A375 (cell line): ENCODE measurements at places on chromosomes 1 and 21. TPM values are rescaled to one million over a fixed set of nuclear protein-coding genes. Genes with fewer than 3 reads are reported as not detected.

The TRIM67 gene
- under 0.01 TPM in 1 of 2 replicates, not detected in the other for total RNA-seq

The CDC42SE1 gene
- 79.9 and 87.9 TPM in 2 replicates for total RNA-seq

The HES3 gene
- total RNA-seq, result not detected in 2 replicates

The CLCNKA gene
- not detected in 2 replicates for total RNA-seq

The TNFRSF9 gene
- total RNA-seq, result 0.04 and 0.29 TPM in 2 replicates

The RCSD1 gene
- not detected in 2 replicates for total RNA-seq

The GPR52 gene
- total RNA-seq, result 2.3 TPM in 1 of 2 replicates, not detected in the other

The ADAM30 gene
- total RNA-seq, result not detected in 2 replicates

The FCRL1 gene
- not detected in 2 replicates for total RNA-seq

The FMOD gene
- not detected in 2 replicates for total RNA-seq

The PLEKHA6 gene
- 0.53 and 4.7 TPM in 2 replicates for total RNA-seq

The CHI3L1 gene
- not detected in 2 replicates for total RNA-seq

The OR2L2 gene
- total RNA-seq, result 0.04 and 0.29 TPM in 2 replicates

The TNFRSF18 gene
- total RNA-seq, result not detected in 2 replicates

The CLCA4 gene
- total RNA-seq, result not detected in 2 replicates

The BRDT gene
- not detected in 2 replicates for total RNA-seq

The GSTM1 gene
- total RNA-seq, result 10.0 and 19.7 TPM in 2 replicates
